Motor neuron (in vitro differentiated cells): ENCODE measurements at places on chromosomes 5 and 9. TPM values are rescaled to one million over a fixed set of nuclear protein-coding genes. Genes with fewer than 3 reads are reported as not detected.

SLC25A2 gene
- total RNA-seq = 0.56 and 0.75 TPM in 2 replicates

FOXD4L5 gene
- 0.78 and 0.85 TPM in 2 replicates for total RNA-seq

GTF2H2C gene
- 61.9 and 62.0 TPM in 2 replicates for total RNA-seq

LCN9 gene
- 0.44 TPM in 1 of 2 replicates, not detected in the other for total RNA-seq

TLR4 gene
- 0.72 and 1.9 TPM in 2 replicates for total RNA-seq

PLK2 gene
- 57.0 and 63.2 TPM in 2 replicates for total RNA-seq

OSTF1 gene
- total RNA-seq = 20.6 and 22.3 TPM in 2 replicates

DRD1 gene
- 2.7 TPM in 2 replicates for total RNA-seq

GFI1B gene
- total RNA-seq = not detected in 2 replicates

C5orf58 gene
- 0.38 TPM in 1 of 2 replicates, not detected in the other for total RNA-seq

RASGRF2 gene
- total RNA-seq = 1.3 and 1.5 TPM in 2 replicates

RELL2 gene
- 9.7 and 10.7 TPM in 2 replicates for total RNA-seq

WDR38 gene
- total RNA-seq = 0.45 and 0.68 TPM in 2 replicates

CTNNAL1 gene
- 34.7 and 38.6 TPM in 2 replicates for total RNA-seq

MYMK gene
- total RNA-seq = not detected in 2 replicates

CEL gene
- total RNA-seq = 0.72 and 0.73 TPM in 2 replicates

CER1 gene
- total RNA-seq = 0.31 and 0.62 TPM in 2 replicates

CDX1 gene
- total RNA-seq = 0.27 and 2.7 TPM in 2 replicates

IFNB1 gene
- total RNA-seq = not detected in 2 replicates

BTNL3 gene
- not detected in 2 replicates for total RNA-seq

CAMSAP1 gene
- total RNA-seq = 6.2 and 8.2 TPM in 2 replicates
